Hindlimb muscle (tissue), 1 donor: ENCODE measurements at places on chromosomes 5 and 9.

- no peak for DNase-seq
These were observed 19.4 kb upstream of the C1QTNF3 start for GRCh38 chr5:34062419-34062818.

- no peak for DNase-seq
These were observed 161.5 kb upstream of the SLC28A3 start for GRCh38 chr9:84502066-84502465.

- DNase-seq, result no peak
These were observed 93.4 kb upstream of the CCDC112 start for GRCh38 chr5:115389799-115390382.

- no peak for DNase-seq
These were observed 24.0 kb downstream of the SEMA4D start for GRCh38 chr9:89473762-89474469.

GRCh38 chr5:141508798-141509611 is 20.1 kb downstream of the PCDHGC5 start:
- peak; percentile 70 for DNase-seq

GRCh38 chr9:6907772-6908381 is 150.1 kb downstream of the KDM4C start:
- DNase-seq, result no peak

GRCh38 chr5:66849803-66850202 is 253.6 kb downstream of the MAST4 start:
- DNase-seq, result no peak

GRCh38 chr5:128155776-128156175 is 72.2 kb downstream of the SLC12A2 start:
- no peak for DNase-seq

DNA sequence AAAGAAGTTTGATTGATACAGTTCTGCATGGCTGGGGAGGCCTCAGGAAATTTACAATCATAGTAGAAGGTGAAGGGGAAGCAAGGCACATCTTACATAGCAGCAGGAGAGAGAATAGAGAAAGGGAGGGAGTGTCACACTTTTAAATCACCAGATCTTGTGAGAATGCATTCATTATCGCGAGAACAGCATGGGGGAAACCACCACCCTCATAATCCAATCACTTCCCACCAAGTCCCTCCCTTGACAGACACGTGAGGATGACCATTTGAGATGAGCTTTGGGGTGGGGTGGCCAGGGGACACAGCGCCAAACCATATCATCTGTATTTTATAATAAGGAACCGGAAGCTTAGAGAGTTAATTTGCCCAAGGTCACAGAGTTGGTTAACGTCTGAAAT is 13.7 kb upstream of the FOCAD start:
- no peak for DNase-seq

- no peak for DNase-seq
These were observed 2.1 kb downstream of the ZDHHC21 start for GRCh38 chr9:14690948-14691730.

DNA sequence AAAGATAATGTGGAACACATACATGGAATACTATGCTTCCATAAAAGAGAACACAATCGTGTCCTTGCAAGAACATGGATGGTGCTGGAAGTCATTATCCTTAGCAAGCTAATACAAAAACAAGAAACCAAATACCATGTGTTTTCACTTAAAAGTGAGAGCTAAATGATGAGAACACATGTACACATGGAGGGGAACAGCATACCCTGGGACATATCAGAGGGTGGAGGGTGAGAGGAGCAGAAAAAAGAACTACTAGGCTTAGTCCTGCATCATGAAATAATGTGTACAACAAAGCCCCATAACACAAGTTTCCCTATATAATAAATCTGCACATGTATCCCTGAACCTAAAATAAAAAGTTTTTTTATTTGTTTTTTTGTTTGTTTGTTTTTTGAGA is 855.5 kb upstream of the NUDT12 start:
- DNase-seq, result no peak
